Suprapubic skin (tissue), 4 donors: ENCODE measurements at places on chromosomes 7 and 10. TPM values are rescaled to one million over a fixed set of nuclear protein-coding genes. Genes with fewer than 3 reads are reported as not detected.

The STEAP4 gene
- 19.3 TPM for total RNA-seq

The UPP1 gene
- 11.9 TPM for total RNA-seq

The AKR1C8 gene
- not detected for total RNA-seq

DNA sequence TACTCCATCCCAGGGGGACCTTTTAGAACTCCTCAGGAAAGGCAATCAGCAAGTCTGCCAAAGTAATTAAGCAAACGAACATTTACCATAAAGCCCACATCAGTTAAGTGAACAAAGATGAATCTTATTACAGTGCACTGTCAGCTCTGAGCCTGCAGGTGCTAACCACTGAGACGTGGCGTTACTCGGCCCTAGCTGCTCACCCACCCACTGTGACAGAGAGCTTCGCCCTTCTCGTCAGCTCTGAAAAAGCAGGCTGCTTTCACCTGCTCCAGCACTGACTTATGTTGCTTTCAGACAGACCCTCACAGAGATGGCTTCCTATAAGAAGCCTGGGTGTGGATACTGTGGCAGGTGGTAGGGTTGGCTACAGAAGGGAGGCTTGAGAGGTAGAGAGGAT lies 57.7 kb upstream of the KCNIP2 start:
- H3K27me3 ChIP-seq: no peaks in the 10 kb centered on the region
- H3K36me3 ChIP-seq: peaks cover 10% of the 10 kb centered on the region
- H3K4me3 ChIP-seq: no peak overlapping the region
- no peaks in the 10 kb centered on the region for H3K4me1 ChIP-seq

- DNase-seq: no peak
- H3K4me3 ChIP-seq: peak overlapping the region; percentile 18
- H3K27ac ChIP-seq: no peak overlapping the region
- H3K27me3 ChIP-seq: no peaks in the 10 kb centered on the region
Observed at GRCh38 chr10:105644091-105644490, 1003.0 kb downstream of the SORCS3 start.

- no peak overlapping the region for H3K27ac ChIP-seq
- H3K4me3 ChIP-seq: no peak overlapping the region
- H3K36me3 ChIP-seq: no peaks in the 10 kb centered on the region
- peaks cover 9% of the 10 kb centered on the region for H3K27me3 ChIP-seq
- H3K4me1 ChIP-seq: peaks cover 5% of the 10 kb centered on the region
Observed at GRCh38 chr10:58517491-58518355, 5.1 kb downstream of the BICC1 start.
